ENCODE measurements at places on chromosomes 3 and 15. TPM values are rescaled to one million over a fixed set of nuclear protein-coding genes. Genes with fewer than 3 reads are reported as not detected.

NKTR gene
- total RNA-seq = 98.9 TPM

PIK3CB gene
- total RNA-seq = 13.5 TPM

CBLB gene
- total RNA-seq = 68.8 TPM

TOPBP1 gene
- 76.9 TPM for total RNA-seq

GOLGA8R gene
- 3.5 TPM for total RNA-seq

ISL2 gene
- total RNA-seq = 3.7 TPM

SLC2A2 gene
- total RNA-seq = not detected

TLR9 gene
- total RNA-seq = 0.83 TPM

WDR72 gene
- not detected for total RNA-seq

LNP1 gene
- 2.4 TPM for total RNA-seq

C3orf85 gene
- not detected for total RNA-seq

CASR gene
- total RNA-seq = 0.15 TPM

ERICH6 gene
- total RNA-seq = 0.38 TPM

SAMD7 gene
- total RNA-seq = not detected

LSAMP gene
- total RNA-seq = not detected

TMCO5A gene
- total RNA-seq = not detected

RTP1 gene
- not detected for total RNA-seq

C3orf22 gene
- total RNA-seq = not detected

IGSF11 gene
- total RNA-seq = 0.38 TPM

PEX11A gene
- total RNA-seq = 2.8 TPM

P2RY1 gene
- 0.10 TPM for total RNA-seq

AADACL2 gene
- total RNA-seq = not detected

FGF12 gene
- not detected for total RNA-seq

HDGFL3 gene
- total RNA-seq = 23.3 TPM

RARRES1 gene
- total RNA-seq = not detected

EXD1 gene
- not detected for total RNA-seq

GPR62 gene
- total RNA-seq = not detected

INSYN1 gene
- total RNA-seq = not detected

ACTL6A gene
- 75.1 TPM for total RNA-seq

CLDN18 gene
- not detected for total RNA-seq

SUSD5 gene
- not detected for total RNA-seq

C3orf49 gene
- not detected for total RNA-seq

MUSTN1 gene
- total RNA-seq = 4.4 TPM

Data from activated CD4-positive, alpha-beta memory T cell treated with anti-CD3 and anti-CD28 coated beads, Interleukin-2, amount 10 ng/mL, durations not matched to agents 7 days and 5 days (primary cell).